ENCODE measurements at places on chromosomes 5 and 9. TPM values are rescaled to one million over a fixed set of nuclear protein-coding genes. Genes with fewer than 3 reads are reported as not detected.
A peak's percentile ranks its signal among the peaks of the same experiment; 100 is the strongest.

- H3K27me3 ChIP-seq: no peaks in the 10 kb centered on the region
- H3K36me3 ChIP-seq: peaks cover 30% of the 10 kb centered on the region
- no peak overlapping the region for H3K27ac ChIP-seq
- DNase-seq: no peak
- no peak overlapping the region for H3K4me3 ChIP-seq
These were observed 120.2 kb upstream of the GRHPR start for GRCh38 chr9:37302277-37302676.

DNA sequence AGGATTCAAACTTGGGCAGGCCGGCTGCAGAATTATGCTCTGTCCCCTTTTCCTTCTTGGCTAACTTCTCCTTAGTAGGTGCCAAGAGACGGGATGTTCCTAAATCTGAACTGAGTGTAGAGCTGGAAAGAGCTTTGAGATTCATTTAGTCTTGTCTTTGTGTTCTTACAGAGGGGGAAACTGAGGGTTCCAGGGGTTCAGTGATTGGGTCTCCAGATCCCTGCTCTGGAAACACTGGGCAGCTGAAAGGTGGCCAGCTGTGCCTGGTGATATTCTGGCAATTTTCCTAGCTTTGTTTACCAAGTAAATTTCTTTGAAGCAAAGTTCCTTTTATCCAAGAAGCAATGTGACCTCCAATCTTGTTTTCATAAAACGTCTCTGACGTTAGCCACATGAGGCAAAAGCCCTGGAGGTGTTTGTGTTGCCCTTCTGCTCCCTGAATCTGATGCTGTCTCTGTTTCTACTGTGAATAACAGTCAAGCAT, 288.7 kb downstream of the ZSWIM6 start:
- H3K27ac ChIP-seq: peak overlapping the region; percentile 63
- H3K27me3 ChIP-seq: no peaks in the 10 kb centered on the region
- H3K4me1 ChIP-seq: peaks cover 26% of the 10 kb centered on the region
- no peaks in the 10 kb centered on the region for H3K36me3 ChIP-seq
- DNase-seq: no peak

CCNJL gene
- 0.44 TPM for total RNA-seq

OR13C5 gene
- total RNA-seq: not detected

GRCh38 chr9:89109666-89110065, 69.0 kb downstream of the SHC3 start:
- H3K27ac ChIP-seq: no peak overlapping the region
- DNase-seq: no peak
- no peaks in the 10 kb centered on the region for H3K4me1 ChIP-seq
- H3K4me3 ChIP-seq: no peak overlapping the region
- no peaks in the 10 kb centered on the region for H3K36me3 ChIP-seq
- no peaks in the 10 kb centered on the region for H3K27me3 ChIP-seq

- peak; percentile 65 for DNase-seq
- no peaks in the 10 kb centered on the region for H3K36me3 ChIP-seq
- H3K4me1 ChIP-seq: no peaks in the 10 kb centered on the region
- no peak overlapping the region for H3K4me3 ChIP-seq
These were observed 39.4 kb downstream of the LURAP1L start for GRCh38 chr9:12813960-12814876.

DNA sequence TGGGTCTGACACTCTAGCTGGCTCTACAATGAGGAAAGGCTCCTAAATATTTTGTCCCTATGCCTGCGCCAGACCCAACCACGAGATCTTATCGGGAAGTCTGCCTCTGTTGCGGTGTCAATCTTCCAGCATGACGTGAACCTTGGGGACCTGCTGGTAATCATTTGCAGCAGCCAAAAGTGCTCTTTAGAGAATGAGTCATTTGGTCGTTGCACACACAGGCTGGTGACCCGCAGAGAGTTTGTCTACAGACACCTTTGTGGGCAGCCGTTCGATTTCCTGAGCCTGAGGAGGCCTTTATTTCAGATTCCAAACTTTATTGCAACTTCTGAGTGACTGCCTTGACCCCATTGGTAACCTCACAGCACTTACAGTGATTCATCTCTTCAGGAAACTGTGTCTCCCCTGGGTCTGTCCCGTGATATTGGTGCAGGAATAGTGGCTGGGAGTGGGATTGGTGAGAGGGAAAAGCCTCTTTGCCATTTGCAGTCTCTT, 326.1 kb downstream of the NSG2 start:
- H3K4me3 ChIP-seq: no peak overlapping the region
- H3K4me1 ChIP-seq: no peaks in the 10 kb centered on the region
- no peak for DNase-seq

DNA sequence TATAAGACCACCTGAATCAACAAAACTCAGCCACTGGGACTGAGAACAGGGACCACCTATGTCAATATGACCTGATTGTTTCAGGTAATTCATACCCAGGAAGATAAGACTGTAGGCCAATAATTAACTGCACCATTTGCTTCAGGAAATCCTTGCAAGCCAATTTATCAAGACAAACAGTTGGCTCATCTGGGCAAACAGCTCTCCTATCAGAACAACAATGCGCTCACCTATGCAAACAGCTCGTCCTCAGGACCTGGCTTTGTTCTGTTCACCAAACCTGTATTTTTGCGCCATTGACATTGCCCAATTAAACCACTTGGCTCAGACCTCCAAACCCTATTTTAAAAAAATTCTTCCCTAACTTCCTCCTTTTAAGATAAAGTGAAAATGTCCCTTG, 92.3 kb upstream of the MARCHF11 start:
- H3K36me3 ChIP-seq: no peaks in the 10 kb centered on the region
- no peaks in the 10 kb centered on the region for H3K4me1 ChIP-seq
- H3K27ac ChIP-seq: no peak overlapping the region

DNA sequence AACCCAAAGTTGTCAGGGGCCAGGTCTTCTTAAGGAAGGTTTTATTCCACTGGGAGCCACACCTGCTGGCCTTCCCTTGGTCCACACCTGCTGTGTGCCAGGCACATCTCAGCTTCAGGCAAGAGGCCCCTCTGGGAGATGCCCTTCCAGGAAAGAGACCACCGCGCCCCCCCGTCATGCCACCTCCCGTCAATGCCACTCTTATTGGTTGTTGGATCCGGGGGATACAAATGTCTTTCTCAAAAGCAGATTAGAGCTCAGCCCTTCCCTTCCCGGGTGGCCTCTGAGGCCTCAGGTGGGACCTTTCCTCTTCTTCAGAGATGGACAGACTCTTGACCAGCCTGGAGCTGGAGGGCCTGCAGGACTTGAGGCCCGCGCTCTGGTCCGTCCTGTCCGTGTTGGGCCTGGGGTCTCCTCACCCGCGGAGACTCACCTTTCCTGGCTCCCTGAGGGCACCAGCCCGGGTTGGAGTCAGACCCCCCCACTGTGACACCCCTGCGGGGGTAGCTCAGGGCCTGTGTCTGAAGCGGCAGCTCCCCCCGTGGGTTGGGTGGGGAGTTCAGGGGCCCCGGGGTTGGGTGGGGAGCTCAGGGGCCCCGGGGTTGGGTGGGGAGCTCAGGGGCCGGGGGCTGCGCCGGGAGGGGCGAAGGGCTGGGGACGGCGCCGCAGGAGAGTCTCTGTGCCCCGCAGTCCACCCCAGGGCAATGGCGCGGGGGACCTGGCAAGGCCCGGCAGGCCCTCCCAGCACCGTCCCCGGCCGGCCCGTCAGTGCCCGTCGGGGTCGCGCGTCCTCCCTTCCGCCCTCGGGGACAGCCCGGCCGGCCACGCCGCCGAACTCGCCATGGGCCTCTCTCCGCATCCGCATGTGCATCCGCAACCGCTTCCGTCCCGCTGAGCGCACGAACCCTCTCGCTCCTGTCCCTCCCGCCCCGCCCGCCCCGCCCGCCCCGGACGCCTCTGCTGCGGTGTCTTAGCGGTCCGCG, 3.7 kb upstream of the SLC9A3 start:
- peaks cover 69% of the 10 kb centered on the region for H3K27me3 ChIP-seq
- H3K4me3 ChIP-seq: peak overlapping the region; percentile 50
- DNase-seq: no peak
- no peaks in the 10 kb centered on the region for H3K36me3 ChIP-seq
- no peaks in the 10 kb centered on the region for H3K4me1 ChIP-seq

DNA sequence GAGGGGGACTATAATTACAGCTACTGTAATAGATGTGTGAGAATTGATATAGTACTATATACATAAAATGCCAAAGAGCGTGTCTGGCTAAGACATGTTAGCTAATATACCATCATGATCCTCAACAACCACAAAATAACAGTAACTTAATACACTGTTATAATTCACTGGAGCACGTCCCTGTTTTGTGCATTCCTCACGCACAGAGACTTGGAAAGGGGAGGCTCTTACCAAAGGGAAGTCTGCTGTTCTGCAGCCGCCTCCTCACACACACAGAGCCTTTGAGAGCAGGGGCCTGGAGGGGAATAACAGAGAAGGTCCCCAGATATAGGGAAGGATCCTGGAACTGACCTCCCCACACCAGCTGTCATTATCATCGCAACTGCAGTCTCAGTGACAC, 97.3 kb downstream of the ANKRD18A start:
- no peaks in the 10 kb centered on the region for H3K4me1 ChIP-seq
- no peak overlapping the region for H3K27ac ChIP-seq
